ENCODE measurements at places on chromosomes 12 and 14.

GRCh38 chr14:96364962-96365361 lies 1.6 kb downstream of the GSKIP start:
- no peaks in the 10 kb centered on the region for H3K36me3 ChIP-seq
- H3K4me3 ChIP-seq, result no peak overlapping the region
- peaks cover 15% of the 10 kb centered on the region for H3K4me1 ChIP-seq
- no peak overlapping the region for H3K27ac ChIP-seq
- no peak for DNase-seq

DNA sequence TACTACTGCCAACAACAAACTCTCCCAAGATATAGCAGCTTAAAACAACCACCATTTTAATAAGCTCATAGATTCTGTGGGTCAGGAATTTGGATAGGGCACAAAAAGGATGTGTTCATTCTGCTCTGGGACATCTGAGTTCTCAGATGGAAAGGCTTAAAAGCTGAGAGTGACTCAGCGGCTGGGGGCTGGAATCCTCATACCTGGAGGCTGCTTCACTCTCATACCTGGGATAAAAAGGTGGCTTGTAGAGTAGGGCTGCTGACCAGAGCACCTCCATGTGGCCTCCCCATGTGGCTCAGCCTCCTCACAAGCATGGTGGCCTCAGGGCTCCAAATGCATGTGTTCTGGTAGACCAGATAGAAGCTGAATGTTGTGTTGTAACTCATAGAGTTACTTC lies 20.2 kb upstream of the PELI2 start:
- peaks cover 2% of the 10 kb centered on the region for H3K27me3 ChIP-seq
- H3K36me3 ChIP-seq, result no peaks in the 10 kb centered on the region
- no peak overlapping the region for H3K27ac ChIP-seq
- peaks cover 6% of the 10 kb centered on the region for H3K4me1 ChIP-seq
- no peak for DNase-seq
- H3K4me3 ChIP-seq, result no peak overlapping the region

DNA sequence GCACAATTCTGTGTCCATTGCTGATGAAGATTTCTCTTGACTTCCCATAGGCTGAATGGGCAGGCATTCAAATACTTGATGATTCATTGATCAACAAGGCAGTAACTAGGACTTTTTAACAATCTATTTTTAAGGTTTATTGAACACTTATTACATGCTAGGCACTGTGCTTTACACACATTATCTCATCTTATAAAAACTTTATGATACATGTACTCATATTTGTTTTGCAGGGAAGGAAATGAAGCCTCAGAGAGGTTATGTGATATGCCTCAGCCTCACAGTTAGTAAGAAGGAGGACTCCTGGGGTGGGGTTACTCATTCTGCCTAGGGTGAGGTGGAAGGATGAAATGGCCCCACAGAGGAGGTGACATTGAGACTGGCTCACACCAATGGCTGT lies 12.9 kb upstream of the EMP1 start:
- H3K36me3 ChIP-seq, result no peaks in the 10 kb centered on the region
- no peak overlapping the region for H3K4me3 ChIP-seq
- no peak for DNase-seq
- no peak overlapping the region for H3K27ac ChIP-seq

DNA sequence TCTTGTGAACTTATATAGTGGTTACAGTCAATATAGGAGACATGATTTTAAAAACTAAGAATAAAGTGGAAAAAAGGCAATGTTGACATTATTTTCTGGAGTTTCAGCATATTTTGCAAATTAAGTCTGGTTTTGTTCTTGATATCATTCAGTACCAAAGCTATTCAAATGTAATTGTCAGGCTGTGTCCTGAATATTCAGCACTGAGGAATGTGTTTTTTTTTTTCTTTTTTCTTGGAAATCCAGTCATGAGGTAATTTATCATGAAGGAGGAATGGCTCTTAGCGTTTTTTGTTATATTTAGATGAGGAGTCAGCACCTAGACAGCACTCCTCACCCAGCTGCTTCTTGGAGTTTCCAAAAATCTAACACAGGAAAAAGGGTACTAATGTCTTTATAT lies 225.5 kb downstream of the CCDC91 start:
- H3K27ac ChIP-seq, result peak overlapping the region; percentile 74
- no peaks in the 10 kb centered on the region for H3K27me3 ChIP-seq
- no peak overlapping the region for H3K4me3 ChIP-seq
- peak; percentile 93 for DNase-seq
- peaks cover 9% of the 10 kb centered on the region for H3K4me1 ChIP-seq

- peaks cover 9% of the 10 kb centered on the region for H3K4me1 ChIP-seq
- peaks cover 3% of the 10 kb centered on the region for H3K27me3 ChIP-seq
- no peak overlapping the region for H3K4me3 ChIP-seq
- H3K36me3 ChIP-seq, result no peaks in the 10 kb centered on the region
- H3K27ac ChIP-seq, result no peak overlapping the region
Observed at GRCh38 chr12:47843226-47843980, 23.7 kb upstream of the HDAC7 start.

GRCh38 chr12:115132905-115133304 lies 448.9 kb upstream of the TBX3 start:
- no peak for DNase-seq
- peaks cover 6% of the 10 kb centered on the region for H3K4me1 ChIP-seq
- no peak overlapping the region for H3K27ac ChIP-seq
- H3K4me3 ChIP-seq, result no peak overlapping the region
- no peaks in the 10 kb centered on the region for H3K27me3 ChIP-seq

Data from astrocyte (in vitro differentiated cells and primary cell).